Activated CD4-positive, alpha-beta T cell treated with anti-CD3 and anti-CD28 coated beads, Interleukin-2, amount 50 U/mL, for 4 hours (primary cell): ENCODE measurements at places on chromosomes 4 and X.

- no peak for DNase-seq
Observed at GRCh38 chrX:152824841-152825374, 5.6 kb downstream of the CETN2 start.

DNA sequence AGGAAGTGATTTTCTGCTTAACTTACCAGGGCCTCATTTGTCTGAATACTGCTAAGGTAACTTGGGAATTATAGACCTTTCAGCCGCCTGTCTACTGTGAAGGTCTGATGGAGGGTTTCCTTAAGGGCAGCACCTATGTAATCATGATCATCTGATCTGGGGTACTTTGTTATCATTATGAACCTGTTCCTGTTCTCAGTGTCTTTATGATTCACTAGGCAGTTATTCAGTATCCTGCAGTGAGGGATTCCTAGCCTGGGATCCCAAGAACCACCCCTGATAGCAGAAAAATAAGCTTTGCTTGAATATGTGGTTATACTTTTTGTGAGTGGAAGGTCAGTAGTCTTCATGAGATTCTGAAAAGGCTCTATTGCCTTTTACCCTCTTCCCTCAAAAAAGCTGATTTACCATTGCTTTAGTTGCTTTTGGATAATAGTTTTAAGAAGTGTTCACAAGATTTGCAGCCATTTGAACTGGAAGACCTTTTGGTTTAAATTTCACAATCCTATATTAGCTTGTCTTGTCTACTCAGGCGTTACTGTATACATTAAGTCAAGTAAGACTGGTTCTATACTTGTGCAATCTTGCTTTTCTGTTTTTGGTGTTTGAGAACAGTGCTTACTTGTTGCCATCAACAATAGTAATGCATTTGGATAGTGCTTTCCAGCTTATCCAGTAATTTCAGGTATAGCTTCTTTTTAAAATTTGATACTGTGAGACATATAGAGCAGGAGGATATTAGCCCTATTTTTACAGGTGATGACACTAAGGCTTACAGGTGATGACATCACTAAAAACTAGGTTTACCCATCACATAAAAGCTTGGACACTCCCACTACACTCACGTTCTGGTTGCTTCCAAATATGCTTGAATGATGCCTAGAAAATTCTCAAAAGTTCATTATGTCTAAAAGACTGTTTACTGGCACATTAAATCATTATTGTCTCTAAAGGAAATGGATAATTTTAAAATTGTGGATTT, 60.0 kb downstream of the FHIP1A start:
- DNase-seq: no peak

GRCh38 chrX:104135677-104136076, 21.1 kb downstream of the SLC25A53 start:
- no peak for DNase-seq

DNA sequence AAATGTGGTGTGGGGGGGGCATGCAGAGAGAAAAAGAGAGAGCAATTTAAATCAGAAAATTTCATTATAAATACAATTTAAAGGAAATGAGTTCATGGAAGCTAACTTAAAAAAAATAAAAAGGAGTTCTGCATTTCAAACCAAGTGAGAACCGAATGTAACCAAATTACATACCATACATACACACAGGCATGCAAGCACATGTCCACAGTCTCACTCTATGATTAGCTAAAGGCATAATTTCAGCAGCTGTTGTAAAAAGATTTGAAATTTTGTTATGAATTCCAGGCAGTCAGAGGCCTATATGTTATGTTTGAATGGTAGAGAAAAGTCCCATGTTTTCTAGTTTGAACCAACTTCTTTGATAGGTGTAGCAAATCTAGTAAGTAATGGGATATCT, 611.6 kb upstream of the ADGRL3 start:
- DNase-seq: no peak

DNA sequence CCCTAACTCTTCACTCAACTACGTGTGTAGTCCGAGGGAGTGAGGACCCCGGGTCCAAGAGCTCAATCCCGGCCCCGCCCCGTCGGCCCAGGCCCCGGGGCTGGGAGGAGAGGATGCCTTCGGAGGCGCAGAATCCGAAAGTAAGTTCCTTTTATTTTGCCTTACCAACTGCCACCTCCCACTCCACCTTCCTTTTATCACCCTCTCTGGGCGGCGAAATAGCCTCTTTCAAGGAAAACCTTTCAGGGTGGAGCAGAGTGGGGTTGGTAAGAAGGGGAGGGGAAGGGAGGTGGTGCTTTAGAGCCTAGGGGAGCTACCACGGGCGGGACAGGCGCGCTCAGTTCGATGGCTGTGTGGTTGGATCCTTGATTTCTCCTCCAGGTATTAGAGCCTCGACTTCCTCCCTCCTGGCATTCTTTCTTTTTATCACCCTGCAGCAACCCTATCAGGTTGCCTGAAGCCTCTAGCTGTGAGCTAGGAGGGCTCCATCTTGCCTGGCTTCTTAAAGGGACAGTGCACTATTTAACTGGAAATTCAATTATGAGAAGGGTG, 191.2 kb downstream of the RRAGB start:
- no peak for DNase-seq

- DNase-seq: no peak
Observed at GRCh38 chr4:37604461-37604860, 81.7 kb downstream of the RELL1 start.

GRCh38 chrX:84078991-84079390, 109.0 kb downstream of the RPS6KA6 start:
- no peak for DNase-seq

DNA sequence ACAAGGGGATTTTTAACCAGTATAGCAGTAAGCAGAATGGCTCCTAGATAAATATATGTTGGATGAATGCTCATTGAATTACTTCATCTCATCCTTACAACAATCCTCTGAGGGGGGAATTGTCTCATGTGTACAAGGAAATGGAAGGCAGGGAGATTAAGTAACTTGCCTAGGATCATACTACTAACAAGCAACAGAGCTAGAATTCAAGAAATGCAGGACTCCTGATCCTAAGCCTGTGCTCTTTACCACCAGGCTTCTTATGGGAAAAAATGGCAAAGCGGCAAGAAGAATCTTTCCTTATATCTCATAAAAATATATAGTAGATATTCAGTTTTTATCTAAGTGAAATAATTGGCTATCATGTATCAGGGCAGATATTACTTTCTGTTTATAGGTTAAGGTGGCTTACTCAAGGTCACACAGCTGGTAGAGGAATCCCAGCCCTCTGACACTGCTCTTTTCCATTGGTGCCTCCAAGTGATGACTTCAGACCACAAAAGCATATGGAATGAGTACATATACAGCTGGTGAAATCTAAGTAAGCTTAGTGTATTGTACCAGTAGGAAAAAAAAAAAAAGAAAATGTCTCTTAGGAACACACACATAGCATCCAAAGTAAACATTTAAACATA, 2.1 kb downstream of the ABHD18 start:
- no peak for DNase-seq

DNA sequence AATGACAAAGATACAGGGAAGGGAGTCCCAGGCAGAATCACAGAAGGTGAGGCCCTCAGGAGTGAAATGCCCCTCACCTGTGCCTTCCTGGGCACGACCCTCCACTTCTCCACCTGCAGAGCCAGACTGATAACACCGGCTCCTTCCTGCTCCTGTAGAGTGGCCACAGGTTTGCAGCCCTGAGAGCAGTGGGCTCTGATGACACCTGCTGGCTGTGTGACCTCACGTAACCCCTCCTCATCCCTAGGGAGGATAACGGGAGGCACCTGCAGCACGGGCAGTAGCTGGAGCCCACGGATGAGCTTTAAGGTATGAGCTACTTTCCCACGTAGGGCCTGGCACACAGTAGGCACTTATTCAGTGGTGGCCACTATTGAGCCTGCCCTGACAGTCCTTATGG, 25.5 kb upstream of the MAN2B2 start:
- DNase-seq: no peak
